ENCODE measurements at places on chromosomes 16 and 17.
A peak's percentile ranks its signal among the peaks of the same experiment; 100 is the strongest.

DNA sequence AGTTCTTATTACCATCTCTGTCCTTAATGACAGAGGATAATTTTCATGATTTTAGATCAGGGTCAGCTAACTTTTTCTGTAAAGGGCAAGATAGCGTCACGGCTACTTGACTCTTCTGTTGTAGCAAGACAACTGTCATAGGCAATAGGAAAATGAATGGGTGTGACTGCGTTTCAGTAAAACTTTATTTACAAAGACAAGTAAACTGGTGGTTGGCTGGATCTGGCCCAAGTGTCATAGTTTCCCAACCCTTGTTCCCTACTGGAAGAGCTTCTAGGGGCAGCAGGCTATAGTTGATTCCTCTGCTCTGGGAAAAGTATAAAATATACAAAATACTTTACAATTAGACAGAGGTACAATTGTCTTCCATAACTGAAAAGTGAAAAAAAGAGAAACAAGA is 50.6 kb upstream of the VPS4A start:
- DNase-seq: no peak

GRCh38 chr17:1643293-1643998 is 2.1 kb downstream of the SCARF1 start:
- DNase-seq: no peak

DNA sequence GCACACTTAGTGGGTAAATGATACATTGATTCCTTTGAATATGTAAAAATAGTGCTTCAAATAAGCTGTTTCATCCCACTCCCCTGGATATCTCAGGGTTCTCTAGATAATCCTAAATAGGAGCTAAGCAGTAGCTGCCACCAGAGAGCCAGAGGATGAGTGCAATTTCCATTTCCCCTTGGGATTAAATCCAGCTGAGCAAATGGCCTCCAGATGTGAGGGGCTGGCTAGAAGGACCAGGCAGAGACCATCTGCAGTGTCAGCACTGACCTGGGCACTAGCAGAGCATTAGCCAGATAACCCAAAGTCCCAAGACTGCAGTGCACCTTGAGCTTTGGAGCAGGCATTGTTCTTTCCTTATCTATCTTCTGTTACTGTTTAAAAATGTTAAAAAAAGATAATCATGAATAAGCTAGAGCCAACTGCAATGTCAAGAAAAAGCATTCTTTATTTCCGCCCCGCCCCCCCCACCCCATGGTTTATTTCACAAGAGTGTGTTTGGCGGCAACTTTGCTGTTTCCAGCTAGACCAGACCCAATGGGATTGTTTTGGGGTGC is 19.5 kb downstream of the GPR179 start:
- DNase-seq: no peak

- no peak for DNase-seq
Measured at GRCh38 chr16:12716658-12717057, 87.0 kb downstream of the CPPED1 start.

- peak; percentile 80 for DNase-seq
Measured at GRCh38 chr17:43784628-43785101, 4.4 kb downstream of the CFAP97D1 start.

- DNase-seq: peak; percentile 3
Measured at GRCh38 chr17:47423406-47424295, 99.9 kb downstream of the EFCAB13 start.

- no peak for DNase-seq
Measured at GRCh38 chr17:2905269-2905668, 109.0 kb downstream of the RAP1GAP2 start.

DNA sequence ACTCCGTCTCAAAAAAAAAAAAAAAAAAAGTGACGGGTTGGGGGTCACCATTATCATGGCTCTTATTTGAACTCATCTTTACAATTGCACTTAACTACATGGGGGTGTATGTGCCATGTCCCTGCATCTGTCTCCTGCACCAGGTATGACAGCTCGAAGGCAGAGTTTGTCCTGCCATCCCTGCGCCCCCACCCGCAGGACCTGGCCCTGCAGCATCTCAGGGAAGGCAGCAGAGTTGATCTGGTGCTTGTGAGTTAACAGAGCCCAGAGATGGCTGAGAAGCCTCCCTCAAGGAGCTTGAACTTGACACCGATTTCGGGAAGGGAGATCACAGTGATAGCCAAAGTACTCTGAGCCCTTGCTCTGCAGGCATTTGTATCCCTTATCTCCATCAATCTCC is 44.8 kb downstream of the C16orf82 start:
- no peak for DNase-seq

- DNase-seq: peak; percentile 41
Measured at GRCh38 chr16:55853114-55853513, 20.2 kb upstream of the CES1 start.

GRCh38 chr17:66477615-66478283 is 175.3 kb downstream of the PRKCA start:
- DNase-seq: no peak

DNA sequence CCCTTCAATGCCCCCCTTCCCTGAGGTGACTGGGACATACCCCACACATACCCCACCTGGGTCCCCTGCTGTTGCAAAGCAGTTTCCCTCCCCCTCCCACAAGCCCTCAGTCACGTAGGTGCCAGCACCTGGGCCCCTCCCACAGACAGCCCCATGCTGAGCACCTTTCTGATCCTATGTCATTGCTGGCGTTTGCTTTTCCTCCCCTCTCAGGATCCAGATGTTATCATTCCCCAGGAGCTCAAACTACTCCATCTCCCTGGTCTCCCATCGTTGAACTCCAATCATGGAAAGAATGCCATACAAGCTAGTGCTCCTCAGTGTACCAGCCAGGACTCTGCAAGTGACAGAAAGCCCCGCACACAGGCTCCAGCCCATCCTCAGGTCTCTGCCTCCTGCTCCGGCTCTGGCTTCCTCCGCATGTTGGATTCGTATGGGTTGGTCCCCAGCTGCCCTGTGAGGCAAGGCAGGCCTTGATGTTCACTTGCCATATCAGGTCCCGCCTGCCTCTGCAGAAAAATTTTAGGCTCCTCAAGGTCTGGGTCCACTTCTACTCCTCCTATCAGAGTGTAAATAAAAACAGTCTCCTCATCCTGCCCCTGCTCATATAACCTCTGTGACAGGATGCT is 31.4 kb upstream of the MED9 start:
- no peak for DNase-seq

DNA sequence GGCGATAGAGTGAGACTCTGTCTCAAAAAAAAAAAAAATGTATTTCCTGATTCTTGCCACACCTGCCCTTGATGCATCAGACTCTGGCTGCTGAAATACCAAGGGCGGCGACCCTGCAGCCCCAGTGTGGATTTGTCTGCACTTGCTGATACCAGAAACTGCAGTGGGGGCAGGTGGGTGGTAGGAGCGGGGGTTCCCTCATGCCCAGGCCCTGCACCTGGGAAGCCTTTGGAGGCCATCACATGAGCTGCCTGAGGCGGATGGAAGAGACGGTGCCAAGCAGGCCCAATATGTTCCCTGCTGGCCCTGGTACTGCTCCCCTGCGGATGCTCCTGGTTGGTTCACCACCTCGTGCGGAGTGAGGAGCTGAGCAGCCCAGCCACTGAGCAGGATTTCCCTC is 50.6 kb downstream of the MARF1 start:
- no peak for DNase-seq

DNA sequence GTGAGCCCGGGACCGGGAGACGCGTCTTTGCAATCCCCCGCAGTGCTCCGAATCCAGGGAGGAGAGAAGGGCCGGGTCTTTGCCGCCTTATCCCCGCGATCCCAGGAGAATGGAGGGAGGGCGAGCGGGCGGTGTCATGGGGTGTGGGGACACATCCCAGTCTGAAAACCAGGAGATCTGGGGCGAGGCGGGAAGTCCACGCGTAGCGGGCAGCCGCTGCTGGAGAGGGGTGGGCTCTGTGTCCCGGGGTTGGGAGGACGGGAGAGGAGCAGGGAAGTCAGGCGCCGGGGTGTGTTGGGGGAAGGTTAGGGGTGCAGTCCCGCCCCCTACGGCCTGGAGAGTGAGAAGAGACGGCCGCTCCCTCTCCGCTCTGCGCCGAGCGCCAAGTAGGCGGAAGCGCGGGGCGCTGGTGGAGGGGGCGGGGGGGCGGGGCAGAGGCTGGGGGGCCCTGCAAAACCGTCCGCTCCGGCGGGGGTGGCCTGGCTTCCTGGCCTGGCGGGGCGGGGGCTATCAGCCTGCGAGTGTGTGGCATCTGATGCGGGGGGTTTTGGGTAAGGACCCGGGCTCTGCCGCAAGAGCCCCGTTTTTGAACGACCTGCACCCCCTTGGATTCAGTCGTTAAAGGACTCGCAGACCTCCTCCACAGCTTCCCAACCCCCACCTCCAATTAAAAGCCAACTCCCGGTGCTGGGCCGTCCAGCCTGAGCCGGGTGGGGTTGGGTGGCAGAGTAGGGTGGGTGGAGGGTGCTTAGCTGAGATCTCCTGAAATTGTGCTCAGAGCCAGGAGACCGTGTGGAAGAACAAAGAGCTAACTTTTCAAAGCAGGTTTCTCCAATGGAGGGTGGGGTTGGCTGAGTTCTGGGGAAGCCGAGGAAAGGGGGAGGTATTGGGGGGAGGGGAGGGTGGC is 654 bp downstream of the LASP1 start:
- DNase-seq: peak; percentile 65

DNA sequence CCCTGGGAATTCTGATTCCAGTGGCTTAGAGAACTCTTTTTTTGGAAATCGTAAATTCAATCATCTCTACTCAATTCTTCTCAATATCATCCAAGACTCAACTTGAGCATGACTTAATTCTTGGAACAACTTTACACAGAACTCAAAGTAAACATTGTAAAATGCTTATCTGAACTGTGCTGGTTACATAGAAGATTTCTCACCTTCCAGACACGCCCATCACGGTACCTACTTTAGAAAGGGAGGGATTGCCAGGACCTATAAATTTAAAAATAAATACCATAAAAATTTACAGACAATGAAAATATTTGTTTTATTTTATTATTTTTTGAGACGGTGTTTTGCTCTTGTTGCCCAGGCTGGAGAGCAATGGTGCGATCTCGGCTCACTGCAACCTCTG is 26.5 kb downstream of the MAP1LC3B start:
- no peak for DNase-seq

DNA sequence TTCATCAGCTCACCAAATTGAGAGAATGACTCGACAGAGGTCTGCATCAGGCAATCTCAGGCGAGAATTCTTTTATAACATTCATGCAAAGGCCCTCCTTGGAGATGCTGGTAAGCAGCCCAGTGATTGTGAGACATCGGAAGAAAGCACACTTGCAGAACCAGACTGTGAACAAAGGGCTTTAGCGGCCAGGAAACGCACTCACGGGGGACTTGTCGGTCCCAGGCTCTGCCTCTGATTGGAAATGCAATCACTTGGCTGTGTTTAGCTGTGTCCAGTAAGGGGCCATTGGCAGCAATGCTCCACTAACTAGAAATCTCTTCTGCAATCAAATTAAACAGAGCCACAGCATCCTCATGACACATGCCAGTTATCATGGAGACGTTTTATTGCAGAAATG is 226.7 kb upstream of the CDH13 start:
- no peak for DNase-seq

DNA sequence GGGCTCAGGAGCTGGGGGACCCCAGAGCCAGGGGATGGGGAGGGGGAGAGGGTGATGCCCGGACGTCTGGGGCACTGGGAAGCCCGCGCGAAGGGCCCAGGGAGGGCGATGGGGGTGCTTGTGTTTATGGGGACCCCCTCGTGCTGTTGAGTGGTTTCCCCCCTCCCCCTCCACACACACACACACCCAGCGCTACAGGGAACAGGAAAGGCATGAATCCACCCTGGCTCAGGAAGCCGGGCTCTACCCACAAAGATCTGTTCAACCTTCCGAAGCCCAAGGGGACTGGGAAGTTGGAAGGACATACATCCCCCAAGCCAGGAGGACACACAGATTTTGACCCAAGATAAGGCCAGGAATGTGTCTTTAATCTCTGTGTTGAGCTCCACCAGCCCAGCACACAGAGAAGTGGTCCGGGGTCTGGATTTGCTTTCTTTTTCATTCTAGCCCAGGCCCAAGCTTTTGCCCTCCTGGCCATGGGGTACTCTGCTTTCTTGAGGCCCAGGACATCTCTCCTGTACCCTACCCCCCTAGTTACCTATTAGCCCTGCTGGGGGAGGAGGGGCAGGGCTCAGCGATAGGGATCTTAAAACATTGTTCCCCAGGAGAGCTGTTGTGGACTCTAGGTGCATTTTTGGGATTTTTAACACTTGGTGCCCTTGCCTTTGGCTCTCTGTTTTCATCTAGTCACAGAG is 1.2 kb downstream of the UBALD2 start:
- DNase-seq: peak; percentile 31

DNA sequence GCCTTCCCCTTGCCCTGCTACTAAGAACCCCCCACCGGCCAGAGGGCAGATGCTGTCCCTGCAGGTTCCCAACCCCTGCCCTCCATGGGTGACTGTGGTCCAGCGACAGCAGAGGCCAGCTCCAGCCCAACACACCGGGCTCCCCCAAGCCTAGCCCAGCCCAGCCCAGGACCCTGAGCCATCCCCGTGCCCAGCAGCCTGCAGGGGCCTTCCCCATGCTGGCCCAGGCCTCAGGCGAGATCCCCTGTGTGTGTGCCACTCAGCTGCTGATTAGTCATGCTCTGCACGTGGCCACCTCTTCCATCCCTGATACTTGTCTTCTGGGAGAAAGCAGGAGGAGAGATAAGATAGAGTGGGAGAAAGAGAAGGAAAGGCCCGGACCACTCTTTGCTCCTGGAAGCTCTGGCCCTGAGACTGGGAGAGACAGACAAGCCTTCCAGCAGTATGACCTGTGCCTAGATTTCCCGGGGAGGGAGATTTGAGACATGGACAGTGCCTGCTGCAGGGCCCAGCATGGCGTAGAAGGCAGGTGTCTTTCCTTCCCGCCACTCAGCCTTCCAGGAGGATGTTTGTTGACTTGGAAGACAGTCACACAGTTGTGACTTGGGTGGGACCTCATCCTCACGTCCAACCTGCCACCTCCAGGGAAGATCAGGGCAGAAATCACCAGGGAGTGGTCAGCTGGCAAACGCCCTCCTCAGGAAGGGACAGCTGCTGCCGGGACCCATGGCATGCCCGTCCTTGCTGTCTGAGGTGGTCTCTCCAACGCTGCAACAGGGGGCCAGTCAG is 41.3 kb upstream of the RASD1 start:
- DNase-seq: no peak

- no peak for DNase-seq
Measured at GRCh38 chr16:49351096-49351487, 22.5 kb upstream of the C16orf78 start.

All from fibroblast of skin of abdomen (primary cell).